Large intestine (tissue), 12 donors: ENCODE measurements at places on chromosomes 2 and 18. TPM values are rescaled to one million over a fixed set of nuclear protein-coding genes. Genes with fewer than 3 reads are reported as not detected.

Gene ZNF804A
- 6.4 TPM for polyA plus RNA-seq

Gene IL1RL1
- 0.46 TPM for polyA plus RNA-seq

Gene XIRP2
- polyA plus RNA-seq, result 0.22 TPM

Gene SLC23A3
- 6.2 TPM for polyA plus RNA-seq

GRCh38 chr2:166197446-166197845, 69.6 kb upstream of the SCN1A start:
- DNase-seq, result no peak

DNA sequence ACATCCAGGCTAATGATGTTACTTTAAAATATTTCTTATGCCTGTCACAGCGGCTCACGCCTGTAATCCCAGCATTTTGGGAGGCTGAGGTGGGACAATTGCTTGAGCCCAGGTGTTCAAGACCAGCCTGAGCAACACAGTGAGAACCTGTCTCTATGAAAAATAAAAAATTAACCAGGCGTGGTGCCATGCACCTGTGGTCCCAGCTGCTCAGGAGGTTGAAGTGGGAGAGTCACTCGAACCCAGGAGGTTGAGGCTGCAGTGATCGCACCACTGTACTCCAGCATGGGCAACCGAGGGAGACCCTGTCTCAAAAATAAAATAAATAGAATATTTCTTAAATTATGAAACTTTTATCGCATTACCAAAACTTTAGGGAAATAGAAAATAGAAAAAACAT, 28.1 kb upstream of the ACTR3 start:
- DNase-seq, result no peak

DNA sequence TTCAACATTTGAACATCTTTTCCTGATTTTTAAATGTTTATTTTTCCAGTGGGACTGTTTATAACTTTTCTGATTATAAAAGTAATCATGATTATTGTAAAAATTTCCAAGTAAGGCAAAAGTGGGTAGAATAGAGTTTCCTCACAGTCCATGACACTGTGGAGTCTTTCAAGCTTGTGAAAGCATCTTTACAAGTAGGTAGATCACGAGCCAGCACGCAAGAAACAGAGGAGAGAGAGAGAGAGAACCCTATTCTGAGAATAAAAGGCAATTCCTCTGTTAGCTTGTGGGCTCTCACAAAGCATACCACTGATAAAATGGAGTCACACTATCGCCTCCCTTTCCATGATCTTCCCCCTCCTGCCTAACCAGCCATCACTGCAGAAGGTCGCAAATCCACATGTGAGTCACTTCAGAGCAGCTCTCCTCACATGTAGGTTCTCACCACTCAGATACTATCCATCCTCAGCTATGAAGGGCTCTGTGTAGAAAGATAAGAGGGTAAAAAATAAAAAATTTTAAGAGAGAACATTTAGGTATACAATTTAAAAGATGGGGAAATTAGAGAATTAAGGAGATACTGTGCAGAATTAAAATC, 40.3 kb downstream of the AAK1 start:
- no peak for DNase-seq

- no peak for DNase-seq
Measured at GRCh38 chr18:78390952-78391348, 588.7 kb upstream of the SALL3 start.

Gene SERPINB12
- polyA plus RNA-seq, result not detected

DNA sequence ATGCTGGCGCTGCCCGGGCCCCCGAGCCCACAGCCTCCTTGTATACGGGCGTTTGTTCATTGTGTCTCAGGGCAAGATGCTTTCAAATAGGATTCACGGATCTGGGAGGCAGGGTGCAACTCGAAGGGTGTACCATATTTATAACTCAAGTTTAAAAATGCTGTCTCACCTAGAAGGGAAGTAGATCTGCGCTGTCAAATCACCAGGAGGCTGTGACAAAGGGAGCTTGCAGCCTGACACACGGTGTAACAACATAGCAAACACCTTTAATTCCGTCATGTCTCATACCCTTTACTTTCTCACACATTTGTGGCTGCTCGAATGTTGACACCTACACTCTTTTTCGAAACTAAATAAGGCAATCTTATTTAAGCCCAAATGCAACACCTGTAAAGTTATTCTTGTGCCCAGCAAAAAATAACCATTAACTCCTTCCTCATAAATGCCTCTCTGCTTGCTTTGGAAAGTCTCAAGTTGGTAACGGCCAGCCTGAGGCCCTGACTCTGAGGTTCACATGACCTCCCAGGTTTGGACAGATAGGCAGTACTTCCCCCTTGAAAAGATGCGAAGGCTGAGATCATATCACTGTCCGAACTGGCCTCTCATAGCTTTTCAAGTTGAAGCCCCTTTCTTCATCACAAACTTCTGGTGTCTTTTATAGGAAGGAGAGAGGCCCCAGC, 11.6 kb downstream of the ZEB2 start:
- DNase-seq, result no peak

Gene UGT1A10
- polyA plus RNA-seq, result 0.06 TPM

GRCh38 chr2:181036848-181037603, 56.6 kb downstream of the UBE2E3 start:
- no peak for DNase-seq

DNA sequence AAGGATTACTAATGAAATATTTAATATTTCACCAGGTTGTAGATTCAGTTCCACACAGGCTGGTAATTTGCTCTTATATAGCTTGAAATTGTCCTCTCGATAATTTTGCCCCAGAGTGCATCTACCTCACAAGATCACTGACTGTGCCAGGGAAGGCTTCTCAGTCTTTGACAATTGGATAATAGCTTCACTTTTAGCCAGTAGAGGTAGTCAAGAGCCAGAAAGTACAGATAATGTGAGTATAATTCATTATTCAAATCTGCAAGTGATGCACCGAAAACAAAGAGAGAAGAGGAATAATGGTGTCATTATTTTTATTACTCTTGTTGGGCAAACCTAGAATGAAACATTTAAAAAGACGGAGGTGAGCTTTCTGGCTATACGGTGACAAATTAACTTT, 292.8 kb downstream of the EN1 start:
- no peak for DNase-seq

DNA sequence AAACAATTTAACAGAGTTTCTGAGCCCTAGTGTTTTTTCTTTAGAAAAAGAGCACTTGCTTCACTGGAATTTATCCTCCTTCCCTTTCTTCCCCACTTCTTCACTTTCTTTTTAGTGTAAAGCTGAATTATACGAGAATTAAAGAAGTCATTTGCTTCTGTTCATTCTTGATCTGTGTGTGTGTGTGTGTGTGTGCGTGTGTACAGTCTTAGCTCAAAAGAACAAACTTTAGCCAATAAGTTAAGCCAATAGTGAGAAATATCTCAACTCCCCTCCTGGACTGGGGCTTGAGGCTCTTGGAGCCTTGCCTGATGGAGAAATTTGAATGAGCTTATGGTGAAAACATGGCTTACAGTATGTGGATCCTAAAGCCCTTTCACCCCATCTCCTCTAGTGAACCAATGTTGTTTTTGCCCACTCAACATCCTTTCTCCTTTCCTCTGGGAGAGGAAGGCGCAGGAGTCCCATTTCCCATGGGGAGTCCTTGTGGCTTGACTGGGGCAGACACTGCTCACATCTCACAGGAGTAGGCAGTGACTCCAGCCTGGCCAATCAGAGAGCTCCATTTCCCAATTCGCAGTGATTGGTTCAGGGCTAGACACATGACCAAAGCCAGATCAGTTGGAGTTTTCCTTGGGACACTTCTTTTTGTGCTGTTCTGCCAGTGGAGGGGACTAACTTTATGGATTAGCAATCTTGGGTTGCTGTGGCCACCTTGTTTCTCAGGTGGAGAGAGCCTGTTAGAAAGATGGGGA, 16.3 kb upstream of the MYO3B start:
- DNase-seq, result no peak

Gene PDE11A
- 1.5 TPM for polyA plus RNA-seq

GRCh38 chr2:236503100-236503499, 66.5 kb upstream of the ACKR3 start:
- no peak for DNase-seq

- no peak for DNase-seq
Measured at GRCh38 chr2:36403675-36404230, 48.2 kb downstream of the CRIM1 start.

Gene ABCG8
- 24.3 TPM for polyA plus RNA-seq

DNA sequence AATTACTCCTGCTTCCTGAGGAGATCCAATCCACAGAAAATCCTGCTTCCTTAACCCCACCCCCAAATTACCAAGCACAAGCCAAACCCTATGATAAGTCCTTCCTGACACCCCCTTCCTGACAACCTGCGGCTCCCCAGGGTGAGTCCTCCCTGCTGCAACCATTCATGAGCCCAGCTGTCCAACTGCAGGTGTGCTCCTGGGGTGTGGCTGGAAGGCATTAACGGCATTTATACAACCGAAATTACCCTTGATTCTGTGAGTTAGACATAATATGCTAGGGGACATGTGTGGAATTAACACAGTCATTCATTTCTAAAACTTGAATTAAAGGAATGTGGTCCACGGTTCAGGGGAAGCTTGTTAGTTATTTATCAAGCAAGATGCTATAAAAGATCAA, 119.0 kb upstream of the ALKAL2 start:
- DNase-seq, result no peak

- DNase-seq, result no peak
Measured at GRCh38 chr18:28267878-28268625, 91.1 kb upstream of the CDH2 start.

GRCh38 chr18:54338230-54338629, 19.4 kb downstream of the STARD6 start:
- no peak for DNase-seq

Gene SERPINB5
- 0.16 TPM for polyA plus RNA-seq

DNA sequence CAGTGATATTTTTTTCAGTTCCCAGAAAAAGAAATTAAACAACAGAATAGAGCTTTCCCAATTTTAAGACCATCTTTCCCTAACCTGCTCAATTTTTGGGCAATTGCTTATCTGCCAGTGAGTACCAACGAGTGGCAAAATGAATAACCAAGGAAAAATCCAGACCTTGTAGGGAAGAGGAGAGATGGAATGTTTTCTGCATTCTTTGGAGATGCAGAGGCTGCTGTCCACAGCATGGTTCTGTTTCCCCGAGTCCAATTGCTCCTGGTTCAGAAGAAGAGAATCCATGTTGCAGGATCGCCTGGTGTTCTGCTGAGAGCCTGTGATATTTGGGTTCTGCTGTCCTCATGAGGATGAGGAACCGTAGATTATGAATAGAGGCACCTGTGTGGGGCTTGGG, 68.2 kb upstream of the MGAT5 start:
- DNase-seq, result no peak

GRCh38 chr2:46657042-46657504, 177.7 kb downstream of the TMEM247 start:
- peak; percentile 16 for DNase-seq

DNA sequence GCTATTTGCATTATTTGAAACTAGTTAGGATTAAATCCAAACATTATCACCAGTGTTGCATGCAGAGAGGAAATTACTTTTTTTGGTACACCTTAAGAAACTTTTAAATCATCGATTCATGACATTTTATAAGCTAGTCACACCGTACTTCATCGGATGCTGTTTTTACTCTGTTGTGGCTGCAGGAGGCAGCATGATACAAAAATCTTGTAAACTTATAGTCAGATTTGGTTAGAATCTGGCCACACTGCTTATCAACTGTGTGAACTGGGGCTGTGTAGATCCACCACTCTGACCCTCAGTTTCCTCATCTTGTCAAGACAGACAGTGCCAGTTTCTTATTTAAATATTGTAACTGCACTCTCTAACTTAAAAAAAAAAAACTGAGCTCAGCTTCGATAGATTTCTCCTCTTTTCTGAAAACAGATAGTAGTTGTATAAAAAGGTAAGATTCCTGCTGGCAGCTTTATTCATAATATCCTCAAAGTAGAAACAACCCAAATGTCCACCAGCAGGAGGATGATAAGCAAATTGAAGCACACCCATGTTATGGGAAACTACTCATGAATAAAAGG, 77.8 kb downstream of the RAPGEF4 start:
- no peak for DNase-seq

Gene WDR75
- 41.2 TPM for polyA plus RNA-seq

DNA sequence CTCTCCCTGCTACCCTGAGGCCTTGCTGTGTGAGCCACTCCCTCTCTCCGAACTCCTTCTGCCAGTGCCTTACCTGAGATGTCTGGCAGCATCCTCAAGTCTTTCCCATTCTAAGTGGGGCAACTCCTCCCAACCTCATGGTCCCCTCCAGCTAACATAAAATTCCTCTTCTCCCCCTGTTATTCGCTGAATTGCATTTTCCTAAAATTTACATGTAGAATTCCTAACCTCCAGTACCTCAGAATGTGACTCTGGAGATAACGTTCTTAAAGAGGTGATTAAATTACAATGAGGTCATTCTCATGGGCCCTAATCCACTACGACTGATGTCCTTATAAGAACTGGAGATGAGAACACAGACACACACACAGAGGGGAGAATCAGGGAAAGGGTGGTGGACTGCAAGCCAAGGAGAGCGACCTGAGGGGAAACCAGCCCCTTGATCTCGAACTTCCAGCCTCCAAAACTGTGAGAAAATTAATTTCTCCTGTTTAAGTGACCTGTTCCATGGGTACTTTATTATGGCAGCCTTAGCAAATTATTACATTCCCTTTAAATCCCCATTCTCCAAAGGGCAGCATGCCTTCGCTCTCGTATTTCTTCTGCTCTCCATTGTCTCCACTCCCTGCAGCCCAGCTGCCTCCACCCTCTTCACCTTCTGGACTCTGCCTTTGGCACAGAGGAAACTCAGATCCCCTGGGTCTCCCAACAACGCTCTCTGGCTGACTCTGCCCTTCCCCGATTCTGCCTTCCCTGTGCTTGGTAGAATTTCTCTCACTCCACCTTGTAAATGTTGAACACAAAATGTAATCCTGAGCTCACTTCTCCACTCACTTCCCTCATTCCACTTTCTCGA, 70.5 kb downstream of the TGIF1 start:
- no peak for DNase-seq

DNA sequence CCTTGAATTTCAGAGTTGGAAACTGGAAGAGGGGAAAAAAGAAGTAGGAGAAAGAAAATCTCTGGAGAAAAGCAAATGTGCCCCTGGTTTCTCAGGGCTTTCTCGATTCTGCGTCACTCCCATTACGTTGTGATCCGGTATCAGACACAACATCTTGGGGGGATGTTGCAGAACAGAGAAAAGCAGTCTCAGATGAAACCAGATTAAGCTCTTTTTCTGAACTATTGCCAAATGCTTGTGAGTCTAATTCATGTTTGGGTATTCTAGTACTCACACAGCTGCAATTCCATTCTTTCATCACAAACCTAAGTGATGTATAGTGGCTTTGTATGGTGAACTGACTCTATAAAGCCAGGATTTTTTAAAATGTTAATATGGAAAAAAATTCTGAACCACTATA, 233.2 kb downstream of the TCF4 start:
- DNase-seq, result peak; percentile 6

- DNase-seq, result no peak
Measured at GRCh38 chr18:76621226-76621625, 126.2 kb upstream of the ZNF516 start.
